ENCODE measurements at places on chromosomes 11 and 22. TPM values are rescaled to one million over a fixed set of nuclear protein-coding genes. Genes with fewer than 3 reads are reported as not detected.

DNA sequence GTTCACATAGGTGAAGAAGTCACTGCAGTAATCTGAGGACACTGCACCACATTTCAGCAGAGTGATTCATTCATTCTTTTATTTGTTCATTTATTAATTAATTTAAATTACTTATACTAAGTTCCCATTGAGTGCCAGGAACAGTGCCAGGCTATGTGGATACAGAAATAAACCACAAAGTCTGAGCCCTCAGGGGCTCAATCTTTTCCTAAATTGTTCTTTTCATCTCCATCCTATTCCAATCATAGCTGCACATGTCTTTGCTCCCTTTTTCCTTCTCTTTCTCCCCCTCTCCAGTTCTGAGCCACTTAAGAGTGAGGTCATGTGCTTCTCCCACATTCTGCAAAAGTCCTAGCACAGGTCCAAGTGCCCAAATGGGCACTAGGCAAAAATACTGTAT, 4.9 kb downstream of the SYTL2 start:
- no peak for DNase-seq

GRCh38 chr11:102138670-102139069, 28.4 kb downstream of the YAP1 start:
- no peak for DNase-seq

DNA sequence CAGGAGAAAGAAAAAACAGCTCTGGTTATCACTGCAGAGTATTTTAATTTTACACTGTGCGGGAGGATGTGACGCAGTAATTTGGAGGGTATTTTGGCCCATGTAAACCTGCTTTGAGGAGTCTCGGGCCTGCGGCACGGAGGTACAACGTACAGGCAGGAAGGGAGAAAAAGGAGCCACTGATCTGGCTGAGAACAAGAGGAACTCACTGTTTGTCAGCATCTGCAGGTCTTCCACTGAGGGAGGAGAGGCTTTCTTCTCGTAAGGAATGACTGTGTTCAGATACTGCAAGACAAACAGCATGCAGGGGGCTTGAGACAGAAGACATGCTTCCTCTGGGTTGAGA, 44.0 kb downstream of the FEZ1 start:
- DNase-seq, result no peak

GRCh38 chr11:126339073-126339862, 16.2 kb upstream of the ST3GAL4 start:
- no peak for DNase-seq

SMC1B gene
- 0.70 TPM for total RNA-seq

All from naive thymus-derived CD4-positive, alpha-beta T cell (primary cell).